Foreskin melanocyte (primary cell): ENCODE measurements at places on chromosomes 3 and 15.

GRCh38 chr15:38879909-38880471, 315.4 kb upstream of the RASGRP1 start:
- no peak for DNase-seq

GRCh38 chr3:38603731-38604131, 45.8 kb downstream of the SCN5A start:
- DNase-seq = no peak

GRCh38 chr3:123379041-123379830, 69.7 kb downstream of the ADCY5 start:
- DNase-seq = no peak

DNA sequence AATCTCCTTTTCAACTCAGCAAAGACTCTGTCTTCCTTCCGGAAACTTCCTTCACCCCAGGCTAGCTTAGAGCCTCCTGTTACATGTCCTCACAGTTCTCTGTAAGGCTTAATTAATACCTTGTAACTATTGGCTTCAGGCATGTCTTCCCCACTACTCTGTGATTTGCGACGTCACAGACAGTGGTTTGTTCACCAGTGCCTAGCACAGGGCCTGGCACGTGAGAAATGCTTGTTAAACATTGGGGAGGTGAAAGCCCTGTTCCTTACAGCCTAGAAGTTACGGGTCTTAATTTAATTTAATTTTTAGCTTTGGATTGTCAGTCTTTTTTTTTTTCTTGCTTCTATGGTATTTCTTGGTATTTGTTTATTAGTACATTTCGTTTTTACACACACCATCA, 36.4 kb upstream of the CACNA2D3 start:
- DNase-seq = no peak

- DNase-seq = no peak
Observed at GRCh38 chr3:93931597-93932229, 42.0 kb downstream of the PROS1 start.

DNA sequence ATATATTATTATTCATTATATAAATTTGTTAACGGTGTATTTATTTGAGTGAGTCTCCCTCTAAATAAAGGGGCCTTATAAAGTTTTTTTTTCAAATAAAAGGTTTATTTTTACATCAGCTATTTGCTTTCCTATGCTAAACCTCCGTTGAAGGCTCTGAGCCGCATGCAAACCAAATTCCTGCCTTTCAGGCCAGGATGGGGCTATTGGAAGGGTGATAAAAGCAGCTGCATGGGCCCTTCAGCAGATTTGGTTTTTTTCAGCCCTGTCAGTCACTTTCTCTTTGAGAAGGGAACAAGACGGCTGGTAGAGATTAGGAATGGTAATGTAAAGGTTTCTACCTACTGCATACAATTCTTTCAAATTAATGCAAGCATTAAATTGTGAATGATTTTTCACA, 244.2 kb downstream of the WNT5A start:
- no peak for DNase-seq

DNA sequence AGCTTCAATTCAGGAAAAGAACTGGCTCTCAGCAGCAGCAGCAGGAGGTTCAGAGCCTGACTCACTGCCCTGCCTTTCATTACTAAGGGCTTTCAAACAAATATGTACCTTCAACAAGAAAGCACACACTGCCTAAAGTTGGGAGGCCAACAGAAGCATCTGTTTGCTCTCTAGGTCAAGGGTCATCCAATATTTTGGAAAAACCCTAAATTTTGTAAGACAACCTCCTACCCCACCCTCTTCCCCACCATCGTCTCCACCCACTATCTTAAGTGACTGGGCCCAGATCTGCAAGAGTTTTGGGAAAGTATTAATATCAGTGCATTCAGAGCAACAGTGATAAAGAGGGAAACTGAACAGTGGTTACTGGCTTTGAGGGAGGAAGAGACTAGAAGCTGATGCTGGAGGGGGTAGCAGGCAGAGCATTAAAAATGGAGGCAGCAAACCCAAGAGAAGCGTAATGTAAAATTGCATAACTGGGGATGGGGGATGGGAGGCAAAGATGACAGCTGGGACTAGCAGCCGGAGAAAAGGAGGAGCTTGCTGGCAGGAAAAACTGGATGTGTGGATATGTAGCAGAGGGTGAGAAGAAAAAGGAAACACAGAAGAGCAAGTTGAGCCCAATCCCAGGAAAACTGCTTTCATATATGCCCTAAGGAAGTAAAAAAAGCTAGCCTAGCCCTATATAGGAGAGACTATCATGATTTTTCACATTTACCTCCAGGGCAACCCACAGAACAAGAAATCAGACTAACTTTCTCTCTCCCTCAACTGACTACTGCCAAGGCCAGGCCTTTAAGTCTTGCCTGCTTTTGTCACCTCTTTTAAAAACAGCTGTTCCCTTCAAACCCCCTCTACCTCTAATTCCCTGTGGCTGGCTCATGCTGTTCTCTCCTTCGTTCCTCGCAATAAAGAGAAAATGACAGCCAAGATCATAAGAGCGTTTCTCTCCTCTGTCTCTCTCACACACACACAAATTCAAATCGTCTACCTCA, 31.4 kb downstream of the NPTN start:
- peak; percentile 18 for DNase-seq

- no peak for DNase-seq
Observed at GRCh38 chr3:38588371-38588971, 61.0 kb downstream of the SCN5A start.

GRCh38 chr3:108311797-108312196, 15.4 kb downstream of the HHLA2 start:
- DNase-seq = no peak

- no peak for DNase-seq
Observed at GRCh38 chr3:45552031-45552793, 42.3 kb upstream of the LIMD1 start.

DNA sequence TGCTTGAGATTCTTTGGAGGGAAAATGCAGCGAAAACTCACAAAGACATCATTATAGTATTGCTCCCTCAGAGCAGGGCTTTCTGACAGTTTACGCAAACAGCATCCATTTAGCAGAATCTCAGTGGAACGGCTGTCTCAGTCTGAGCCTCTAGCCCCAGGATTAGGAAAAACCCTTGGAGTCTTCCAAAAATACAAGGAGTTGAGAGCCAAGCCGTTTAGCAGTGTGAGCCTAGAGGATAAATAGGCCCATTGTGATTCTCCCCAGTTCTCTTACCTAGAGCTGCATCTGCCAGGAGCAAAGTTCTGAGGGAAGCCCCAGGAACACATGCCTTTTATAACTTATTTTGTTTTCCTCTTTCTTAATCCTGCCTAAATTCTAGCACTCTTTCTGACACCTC, 359.6 kb downstream of the NTRK3 start:
- no peak for DNase-seq

DNA sequence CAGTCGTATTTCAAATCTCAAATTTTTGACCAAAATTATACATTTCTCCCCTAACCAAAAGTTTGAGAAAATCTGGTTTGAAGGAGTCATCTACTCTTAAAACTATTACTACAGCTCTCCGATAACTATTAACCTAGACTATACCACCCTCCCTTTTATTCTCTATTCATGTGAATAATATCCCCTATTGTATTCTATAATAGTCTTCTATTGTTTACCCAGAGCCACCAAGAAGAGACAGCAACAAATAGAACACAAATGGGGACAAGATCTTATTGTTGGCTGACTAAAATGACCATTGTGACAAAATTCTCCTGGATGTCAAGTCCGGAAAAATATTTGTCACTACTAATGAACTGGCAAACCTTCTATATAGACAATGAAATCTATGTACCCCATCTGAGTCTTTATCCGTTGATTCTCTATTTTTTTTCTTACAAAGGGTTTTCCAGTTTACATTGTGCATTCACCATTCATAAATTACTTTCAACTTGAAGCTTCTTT, 618.0 kb downstream of the CADM2 start:
- DNase-seq = no peak

DNA sequence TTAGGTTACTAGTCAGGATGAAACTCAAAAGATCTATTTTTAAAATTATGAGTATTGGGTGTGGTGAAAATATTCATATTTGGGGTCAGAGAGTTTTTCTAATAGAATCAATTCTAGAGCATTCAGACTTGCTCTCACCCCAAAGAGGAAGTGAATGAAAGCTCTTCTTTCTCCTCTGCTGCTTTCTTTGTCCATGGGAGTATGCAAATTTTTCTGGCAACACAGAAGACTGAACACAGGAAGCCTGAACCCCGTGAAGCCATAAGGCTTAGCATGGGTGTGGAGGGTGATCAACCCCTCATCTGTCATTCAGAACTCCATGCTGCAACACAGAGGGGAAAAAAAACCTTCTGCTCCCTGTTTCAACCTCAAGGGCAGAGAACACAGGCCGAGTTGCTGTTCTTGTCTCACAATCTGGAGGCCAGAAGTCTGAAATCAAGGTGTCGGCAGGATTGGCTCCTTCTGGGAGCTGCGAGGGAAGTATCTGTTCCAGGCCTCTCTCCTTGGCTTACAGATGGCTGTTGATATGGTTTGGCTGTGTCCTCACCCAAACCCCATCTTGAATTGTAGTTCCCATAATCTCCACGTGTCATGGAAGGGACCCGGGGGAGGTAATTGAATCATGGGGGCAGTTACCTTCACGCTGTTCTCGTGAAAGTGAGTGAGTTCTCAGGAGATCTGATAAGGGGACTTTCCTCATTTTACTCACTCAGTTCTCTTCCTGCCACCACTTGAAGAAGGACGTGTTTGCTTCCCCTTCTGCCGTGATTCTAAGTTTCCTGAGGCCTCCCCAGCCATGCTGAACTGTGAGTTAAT, 33.7 kb upstream of the CD47 start:
- peak; percentile 20 for DNase-seq

- DNase-seq = no peak
Observed at GRCh38 chr3:41565003-41565402, 365.7 kb downstream of the CTNNB1 start.

- DNase-seq = peak; percentile 16
Observed at GRCh38 chr3:131053043-131053859, 26.6 kb downstream of the NEK11 start.

GRCh38 chr3:52052831-52053306, 3.5 kb downstream of the DUSP7 start:
- peak; percentile 70 for DNase-seq

GRCh38 chr15:30943654-30944335, 40.1 kb downstream of the FAN1 start:
- DNase-seq = no peak

DNA sequence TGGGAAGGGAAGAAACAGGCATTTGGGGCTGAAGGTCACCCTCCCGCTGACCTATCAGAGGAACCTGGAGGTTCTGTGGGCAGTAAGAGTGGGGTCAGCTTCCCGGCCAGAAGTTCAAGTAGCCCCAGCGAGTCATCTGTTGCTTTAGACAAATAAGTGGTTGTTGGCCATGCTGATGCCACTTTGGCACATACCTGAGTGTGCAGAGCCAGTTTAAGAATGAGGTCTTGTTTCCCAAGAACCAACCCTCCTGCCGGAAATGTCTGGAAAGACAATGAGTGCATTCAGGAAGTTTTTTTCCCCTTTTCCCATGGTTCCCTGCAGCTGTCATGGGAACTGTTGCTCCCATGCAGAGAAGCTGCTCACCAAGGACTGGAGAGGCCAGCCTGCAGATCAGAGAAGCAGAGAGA, 166.7 kb downstream of the ZNF621 start:
- peak; percentile 92 for DNase-seq

DNA sequence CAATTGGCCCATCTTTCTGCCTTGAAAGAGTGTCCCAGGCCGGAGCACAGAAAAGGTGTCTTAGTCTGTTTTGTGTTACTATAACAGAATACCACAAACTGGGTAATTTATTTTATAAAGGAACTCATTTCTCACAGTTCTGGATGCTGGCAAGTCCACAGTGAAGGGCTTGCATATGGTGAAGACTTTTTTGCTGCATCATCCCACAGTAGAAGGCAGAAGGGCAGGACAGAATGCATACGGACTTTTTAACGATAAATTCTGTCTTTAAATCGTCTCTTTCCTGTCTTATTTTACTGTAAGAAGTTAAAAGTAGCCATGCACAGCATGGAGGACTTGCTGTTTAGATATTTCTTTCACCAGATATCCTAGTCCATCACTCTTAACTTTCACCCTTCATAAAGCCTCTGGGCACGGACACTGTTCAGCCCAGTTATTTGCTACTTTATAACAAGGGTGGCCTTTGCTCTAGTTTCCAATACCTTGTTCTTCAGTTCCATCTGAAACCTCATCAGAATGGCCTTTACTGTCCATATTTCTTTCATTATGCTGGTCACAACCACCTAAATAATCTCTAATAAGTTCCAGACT, 10.3 kb upstream of the EIF1B start:
- no peak for DNase-seq

GRCh38 chr15:80615783-80616391, 79.2 kb upstream of the ABHD17C start:
- no peak for DNase-seq

DNA sequence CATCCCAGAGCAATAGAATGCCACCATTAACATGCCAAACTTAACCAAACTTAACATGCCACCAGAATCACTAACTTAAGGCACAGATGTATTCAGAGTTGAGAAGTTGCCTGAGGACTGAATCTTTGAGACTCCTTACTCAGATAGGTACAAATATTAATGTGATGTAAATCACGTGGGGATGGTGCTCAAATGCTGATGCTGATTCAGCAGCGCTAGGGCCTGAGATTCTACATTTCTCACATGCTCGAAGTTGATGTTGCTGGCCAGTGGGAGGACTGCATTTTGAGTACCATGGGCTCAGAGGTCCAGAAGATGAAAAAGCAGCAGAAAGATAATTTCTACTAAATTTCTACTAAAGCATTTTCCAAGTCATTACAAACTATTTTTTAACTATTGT, 54.1 kb downstream of the RPL22L1 start:
- no peak for DNase-seq

GRCh38 chr3:39147711-39148434, 5.5 kb downstream of the CSRNP1 start:
- DNase-seq = no peak
